Smooth muscle cell of bladder (primary cell): ENCODE measurements at places on chromosomes 5 and 9. TPM values are rescaled to one million over a fixed set of nuclear protein-coding genes. Genes with fewer than 3 reads are reported as not detected.

Gene ARL15
- 18.9 and 22.6 TPM in 2 replicates for total RNA-seq

Gene TMEM174
- not detected in 2 replicates for total RNA-seq

Gene C7
- total RNA-seq: 1.1 and 4.0 TPM in 2 replicates

Gene EDIL3
- 12.4 and 18.2 TPM in 2 replicates for total RNA-seq

Gene IZUMO3
- total RNA-seq: not detected in 2 replicates

Gene HAND1
- not detected in 2 replicates for total RNA-seq

Gene KIF4B
- under 0.01 TPM in 1 of 2 replicates, not detected in the other for total RNA-seq

Gene RELL2
- 2.1 and 2.8 TPM in 2 replicates for total RNA-seq

Gene SPEF2
- 1.1 and 2.2 TPM in 2 replicates for total RNA-seq

Gene NRARP
- 0.09 and 0.14 TPM in 2 replicates for total RNA-seq

Gene GLRA1
- total RNA-seq: not detected in 2 replicates

Gene CARTPT
- not detected in 2 replicates for total RNA-seq

Gene ACTBL2
- 1.1 and 3.0 TPM in 2 replicates for total RNA-seq
